CD4-positive, alpha-beta T cell treated with Interleukin-17A for 4 hours (primary cell): ENCODE measurements at places on chromosomes 6 and 20.

DNA sequence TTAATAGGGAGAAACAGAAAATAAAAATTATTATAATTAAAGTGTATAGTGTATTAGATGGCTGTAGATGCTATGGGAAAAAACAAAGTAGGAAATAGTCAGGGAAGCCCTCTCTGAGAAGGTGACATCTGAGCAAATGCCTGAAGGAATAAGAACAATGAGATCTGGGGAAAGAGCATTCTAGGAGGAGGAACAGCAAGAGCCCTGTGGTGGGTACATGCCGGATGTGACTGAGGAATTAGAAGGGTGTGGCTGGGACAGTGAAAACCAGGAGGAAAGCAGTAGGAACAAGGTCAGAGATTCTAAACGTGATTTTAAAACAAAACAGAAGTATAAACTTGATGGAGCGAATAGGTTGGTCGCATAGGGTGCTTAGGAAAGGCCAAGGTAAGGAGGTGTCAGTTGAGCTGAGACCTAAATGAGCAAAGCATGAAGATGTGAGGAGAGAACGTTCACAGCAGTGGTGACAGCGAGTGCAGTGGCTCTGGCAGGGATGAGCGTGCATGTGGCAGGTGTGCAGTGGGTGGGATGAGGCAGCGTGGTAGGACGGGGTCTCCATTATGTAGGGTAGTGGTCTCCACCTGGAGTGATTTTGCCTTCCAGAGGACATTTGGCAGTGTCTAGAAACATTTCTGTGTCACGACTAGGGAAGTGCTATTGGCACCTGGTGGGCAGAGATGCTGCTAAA, 97.1 kb upstream of the MRPS10 start:
- DNase-seq = no peak

- no peak for DNase-seq
Measured at GRCh38 chr20:53811577-53811976, 217.9 kb upstream of the ZNF217 start.

- no peak for DNase-seq
Measured at GRCh38 chr6:136511926-136512325, 38.3 kb downstream of the MAP7 start.

- DNase-seq = no peak
Measured at GRCh38 chr6:95448208-95448607, 129.1 kb upstream of the MANEA start.
